ENCODE measurements at places on chromosomes 2 and 18.

- DNase-seq: no peak
These were observed 631.5 kb upstream of the KLHL29 start for GRCh38 chr2:22753476-22753875.

DNA sequence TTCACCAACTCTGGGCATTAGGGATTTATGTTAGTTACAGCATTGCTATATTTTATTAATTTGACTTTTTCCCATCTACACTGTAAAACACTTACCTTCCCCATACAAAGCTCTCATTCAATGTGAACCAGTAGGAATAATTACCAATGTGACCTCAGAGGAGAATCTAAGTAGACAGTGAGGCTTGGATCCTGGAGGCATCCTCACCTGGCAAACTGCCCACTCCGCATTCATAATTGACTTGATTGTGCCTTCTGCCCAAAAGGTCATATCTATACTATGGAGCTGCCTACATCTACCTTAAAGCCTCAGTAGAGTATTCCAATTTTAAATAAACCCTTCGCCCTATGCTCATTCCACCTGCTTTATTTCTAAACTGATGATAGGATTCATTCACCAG, 45.4 kb upstream of the SCN1A start:
- no peak for DNase-seq

- DNase-seq: no peak
These were observed 568 bp upstream of the STK17B start for GRCh38 chr2:196171946-196172345.

DNA sequence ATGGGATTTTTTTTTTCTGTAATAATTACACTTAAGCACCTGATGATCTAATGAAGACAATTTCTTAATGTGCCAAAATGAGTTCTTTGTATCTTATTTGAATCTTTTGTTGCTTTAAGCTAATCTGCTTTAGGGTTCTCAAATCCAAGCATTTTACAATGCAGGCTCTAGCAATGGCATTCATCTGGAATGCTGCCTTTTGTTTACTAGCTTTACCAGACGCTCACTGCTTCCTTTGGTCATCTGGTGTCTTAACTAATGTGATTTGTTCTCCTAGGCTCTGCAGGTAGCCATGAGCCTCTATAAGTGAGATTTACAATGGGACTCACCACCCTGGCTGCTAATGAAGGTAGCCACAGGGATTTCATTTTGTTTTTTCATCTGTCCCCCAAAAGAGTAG, 100.3 kb downstream of the GREB1L start:
- no peak for DNase-seq

DNA sequence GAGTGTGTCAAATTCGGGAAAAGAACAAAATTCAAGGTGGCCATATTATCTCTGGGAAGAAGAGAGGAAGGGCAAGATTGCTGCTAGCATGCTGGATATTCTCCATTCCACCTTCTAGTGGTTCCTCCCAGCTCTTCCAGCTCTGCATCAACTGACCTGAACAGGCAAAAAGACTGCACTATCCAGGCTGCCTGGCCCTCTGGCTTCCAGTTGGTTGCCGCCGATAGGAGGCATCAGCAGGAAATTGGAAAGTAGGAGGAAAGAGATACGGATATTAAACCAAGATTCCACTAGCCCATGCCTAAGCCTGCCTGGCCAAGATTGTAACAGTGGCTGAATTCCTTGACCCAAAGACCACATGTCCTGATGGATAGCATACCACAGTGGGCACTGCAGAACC, 1.7 kb upstream of the RTTN start:
- no peak for DNase-seq

DNA sequence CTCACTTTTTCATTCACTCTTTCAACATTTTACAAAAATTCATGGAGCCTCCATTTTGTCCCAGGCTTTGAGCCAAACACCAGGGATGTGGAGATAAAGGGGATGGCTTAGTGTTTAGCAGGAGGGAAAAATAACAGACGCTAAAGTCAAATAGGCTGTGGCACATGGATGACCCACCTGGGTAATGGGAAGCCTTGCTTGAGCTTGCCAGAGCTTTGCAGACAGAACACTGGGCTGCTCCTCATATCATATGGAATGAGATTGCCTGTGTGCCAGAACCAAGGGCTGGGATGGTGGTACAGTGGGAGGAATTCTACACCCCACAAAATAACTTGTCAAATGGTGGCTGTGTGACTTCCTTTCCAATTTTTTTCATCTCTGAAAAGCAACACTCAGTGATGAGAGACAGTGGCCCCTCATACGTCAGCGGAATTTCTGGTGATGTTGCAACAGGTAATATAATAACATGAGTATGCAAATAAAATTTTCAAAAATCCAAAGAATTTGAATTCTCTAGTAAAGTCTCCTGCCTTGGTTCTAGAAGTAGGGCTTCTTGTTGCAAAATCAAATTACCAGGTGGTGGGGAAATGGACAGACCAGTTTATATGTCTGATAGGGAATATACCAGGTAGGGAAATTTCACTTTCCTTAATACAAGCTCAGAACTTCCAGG, 252.9 kb downstream of the CLIP4 start:
- DNase-seq: no peak

DNA sequence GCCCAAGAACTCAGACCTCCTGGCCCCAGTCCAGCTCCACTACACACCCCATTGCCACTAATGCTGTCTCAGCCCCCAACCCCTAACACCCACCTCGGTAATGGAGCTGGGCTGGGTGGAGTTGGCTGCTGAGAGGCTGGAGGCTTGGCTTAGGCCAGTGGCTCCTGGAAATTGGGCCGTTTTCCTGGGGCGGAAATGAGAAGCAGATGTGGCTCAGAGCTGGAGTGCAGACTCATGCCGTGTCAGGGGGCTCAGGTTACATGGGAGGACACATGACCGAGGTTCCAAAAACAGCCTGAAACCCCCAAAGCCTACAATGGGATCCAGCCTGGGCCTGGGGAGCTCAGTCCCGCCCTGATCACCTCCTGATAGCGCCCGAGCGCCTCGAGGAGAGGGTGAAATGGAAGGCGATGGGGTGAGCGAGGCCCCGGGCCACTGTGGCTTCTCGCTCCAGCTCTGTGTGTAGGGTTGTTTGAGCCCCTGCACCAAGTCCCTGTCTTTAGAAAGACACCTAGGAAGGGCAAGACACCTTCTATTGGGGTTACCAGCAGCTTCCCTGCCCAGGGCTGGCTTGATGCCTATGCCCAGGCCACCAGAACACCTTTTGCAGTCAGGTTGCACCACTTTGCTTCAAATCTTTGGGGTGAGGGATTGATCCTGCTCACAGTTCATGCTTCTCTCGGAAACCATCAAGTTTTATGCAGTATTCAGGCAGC, 175.7 kb upstream of the HAAO start:
- peak; percentile 68 for DNase-seq

- no peak for DNase-seq
These were observed 87.0 kb upstream of the KCNH7 start for GRCh38 chr2:162925595-162925994.

- DNase-seq: no peak
These were observed 323.4 kb upstream of the SLC14A2 start for GRCh38 chr18:45291621-45292615.

GRCh38 chr2:116747103-116747502, 1067.4 kb upstream of the DDX18 start:
- DNase-seq: no peak

- DNase-seq: no peak
These were observed 50.4 kb downstream of the LDLRAD4 start for GRCh38 chr18:13269013-13269280.

GRCh38 chr2:904246-905024, 46.2 kb upstream of the SNTG2 start:
- no peak for DNase-seq

DNA sequence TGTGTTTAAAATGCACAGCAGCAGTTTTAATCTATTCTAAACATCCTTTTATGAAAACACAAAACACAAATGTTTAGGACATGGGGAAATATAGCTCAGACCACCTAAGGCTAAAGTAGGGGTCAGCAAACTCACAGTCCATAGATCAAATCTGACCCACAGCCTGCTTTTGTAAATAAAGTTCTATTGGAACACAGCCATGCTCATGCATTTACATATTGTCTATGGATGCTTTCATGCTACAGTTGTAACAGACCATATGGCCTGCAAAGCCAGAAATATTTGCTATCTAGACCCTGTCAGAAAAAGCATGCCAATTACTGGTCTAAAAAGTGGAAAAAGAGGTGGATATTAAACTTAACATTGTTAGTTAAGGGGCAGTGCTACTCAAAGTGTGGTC, 1105.4 kb upstream of the KLHL29 start:
- no peak for DNase-seq

DNA sequence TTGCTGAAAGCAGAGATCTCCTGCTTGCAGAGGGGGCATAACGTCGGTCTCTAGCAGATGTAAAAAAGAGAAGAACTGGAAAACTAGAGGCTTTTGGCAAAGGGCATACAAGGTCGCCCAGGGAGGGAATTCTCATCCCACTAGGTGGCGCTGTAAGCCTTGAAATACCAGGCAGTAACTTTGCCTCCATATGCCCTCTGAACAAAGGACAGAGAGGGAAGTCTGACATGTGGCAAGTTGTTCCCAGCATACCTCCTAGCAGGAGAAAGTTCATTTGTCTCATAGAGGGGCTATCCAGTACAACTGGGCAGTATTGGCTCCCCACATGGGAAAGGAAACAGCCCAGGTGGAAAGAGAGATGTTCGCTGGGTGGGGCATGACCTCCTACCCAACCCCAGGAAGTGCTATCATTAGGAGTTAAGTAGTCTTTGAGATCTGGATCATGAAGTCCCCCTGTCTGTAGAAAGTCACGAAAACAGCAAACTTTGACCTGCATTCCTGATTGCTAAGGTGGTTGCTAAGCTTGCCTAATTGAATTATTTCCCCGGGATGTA, 39.9 kb downstream of the STK17B start:
- peak; percentile 60 for DNase-seq

GRCh38 chr2:38159597-38159996, 83.6 kb upstream of the CYP1B1 start:
- peak; percentile 43 for DNase-seq

DNA sequence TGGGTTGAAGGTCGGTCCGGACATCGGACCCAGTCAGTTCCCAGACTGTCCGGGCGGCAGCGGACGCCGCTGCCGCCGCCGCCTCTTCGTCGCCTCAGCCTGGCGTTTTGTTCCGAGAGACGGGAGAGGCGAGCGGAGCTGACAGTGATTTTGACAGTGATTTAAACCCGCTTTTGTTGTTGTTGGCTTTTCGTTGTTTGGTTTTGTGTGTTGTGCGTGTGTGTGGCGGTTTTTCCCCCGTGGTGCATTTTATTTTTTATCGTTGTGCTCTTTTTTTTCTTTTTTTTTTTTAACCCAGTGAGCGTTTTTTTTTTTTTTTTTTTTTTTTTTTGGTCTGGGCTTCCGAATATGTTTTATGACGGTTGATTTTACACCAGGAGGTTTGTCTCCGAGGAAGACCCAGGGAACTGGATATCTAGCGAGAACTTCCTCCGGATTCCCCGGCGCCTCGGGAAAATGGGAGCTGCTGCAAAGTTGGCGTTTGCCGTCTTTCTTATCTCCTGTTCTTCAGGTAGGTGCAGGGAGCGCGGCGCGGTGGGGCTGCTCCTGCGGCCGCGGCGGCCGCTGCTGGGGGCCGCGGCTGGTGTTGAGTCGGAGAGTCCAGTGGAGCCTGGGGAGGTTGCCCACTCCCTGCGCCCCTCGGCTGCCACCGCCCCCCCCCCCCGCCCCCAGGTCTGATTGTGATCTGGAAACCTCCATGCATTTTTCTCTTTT, at the start of gene ACVR2A:
Gene ACVR2A (plus strand): TSS at position 333 of the 714 bp plus-strand sequence. CDS start 124 bp downstream, at position 457.
- peak; percentile 61 for DNase-seq

DNA sequence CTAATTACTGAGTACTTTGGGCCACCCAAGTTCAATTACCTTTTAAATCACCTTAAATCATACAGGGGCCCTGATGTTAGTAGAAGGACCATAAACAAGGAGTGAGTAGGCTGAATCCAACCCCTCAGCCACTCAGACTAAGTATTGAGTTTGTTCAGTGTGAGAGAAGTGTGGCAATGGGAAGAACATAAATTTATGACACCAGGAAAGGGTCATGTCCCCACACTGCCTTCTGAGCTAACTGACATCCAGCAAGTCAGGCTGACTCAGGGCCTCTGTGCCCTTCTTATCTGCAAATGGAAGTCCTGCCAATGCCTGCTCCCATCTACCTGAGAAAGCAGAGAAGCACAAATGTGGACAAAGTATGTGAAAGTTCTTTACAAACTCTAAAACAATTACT, 12.9 kb downstream of the PLEKHM3 start:
- DNase-seq: no peak

GRCh38 chr2:239522002-239522739, 121.4 kb upstream of the HDAC4 start:
- no peak for DNase-seq
